Stimulated activated CD4-positive, alpha-beta T cell treated with anti-CD3 and anti-CD28 coated beads, Interleukin-12 subunit alpha, Interleukin-12 subunit beta, amount 100 ng/mL, for 48 hours (primary cell): ENCODE measurements at places on chromosomes 7 and 10.

- no peak for DNase-seq
Observed at GRCh38 chr7:12643644-12644043, 43.8 kb upstream of the ARL4A start.

DNA sequence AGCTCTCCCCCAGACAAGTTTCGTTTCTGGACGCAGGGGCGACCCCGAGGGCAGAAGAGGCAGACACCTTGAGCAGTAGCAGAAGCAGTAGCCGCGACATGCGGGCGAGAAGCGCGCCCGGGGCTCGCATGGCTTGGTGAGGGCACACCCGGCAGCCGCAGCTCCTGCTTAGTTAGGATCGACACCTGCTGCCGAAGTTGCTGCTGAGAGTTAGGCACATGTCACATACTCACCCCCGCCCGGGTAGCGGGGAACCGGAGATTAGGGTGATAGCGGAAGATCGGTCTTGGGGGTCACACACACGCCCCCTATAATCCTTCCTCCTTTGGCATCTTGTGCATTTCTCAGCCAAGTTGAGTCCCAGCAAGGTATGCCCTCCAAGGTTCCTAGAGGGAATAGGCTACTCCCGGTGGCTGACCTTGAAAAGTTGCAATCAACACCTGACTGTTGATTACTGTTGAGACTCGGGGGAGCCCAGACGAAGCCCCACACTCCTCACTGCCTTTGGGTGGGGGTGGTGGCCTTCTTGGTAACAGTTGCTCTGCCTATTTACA, 668 bp downstream of the GPR37 start:
- DNase-seq = peak; percentile 3

GRCh38 chr10:77185696-77186095, 451.9 kb downstream of the KCNMA1 start:
- DNase-seq = no peak

DNA sequence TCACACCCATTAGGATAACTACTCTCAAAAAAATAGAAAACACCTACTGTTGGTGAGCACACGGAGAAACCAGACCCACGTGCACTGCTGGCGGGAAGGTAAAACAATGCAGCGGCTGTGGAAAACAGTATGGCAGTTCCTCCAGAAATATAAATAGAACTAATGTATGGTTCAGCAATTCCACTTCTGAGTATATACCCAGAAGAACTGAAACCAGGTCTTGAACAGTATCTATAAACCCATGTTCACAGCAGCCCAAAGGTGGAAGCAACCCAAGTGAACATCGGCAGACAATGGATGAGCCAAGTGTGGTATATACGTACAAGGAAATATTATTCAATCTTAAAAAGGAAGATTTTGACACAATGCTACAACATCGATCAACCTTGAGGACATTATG, 164.7 kb downstream of the ZMYND11 start:
- DNase-seq = no peak

- DNase-seq = no peak
Observed at GRCh38 chr10:3955955-3956617, 171.1 kb upstream of the KLF6 start.

GRCh38 chr10:63204667-63205391, 71.7 kb downstream of the NRBF2 start:
- no peak for DNase-seq

- no peak for DNase-seq
Observed at GRCh38 chr10:125423569-125423968, 259.4 kb downstream of the TEX36 start.

DNA sequence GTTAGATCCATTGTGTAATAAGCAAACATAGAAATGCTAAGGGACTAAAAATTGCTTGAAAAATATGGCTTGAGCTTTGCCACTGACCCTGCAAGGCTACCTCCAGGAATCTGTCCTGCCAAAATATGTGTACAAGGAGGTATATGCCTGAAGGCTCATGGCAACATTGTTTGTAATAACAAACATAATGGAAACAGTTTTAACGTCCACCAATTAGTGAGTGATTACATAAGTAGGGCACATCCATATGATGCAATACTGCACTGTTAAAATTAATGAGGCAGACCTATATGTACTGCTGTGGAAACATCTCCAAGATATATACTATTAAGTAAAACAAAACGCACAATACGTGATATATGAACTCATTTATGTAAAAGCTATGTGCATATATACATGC, 13.1 kb upstream of the GOT1 start:
- no peak for DNase-seq

- DNase-seq = no peak
Observed at GRCh38 chr7:74025146-74025545, 2.8 kb upstream of the ELN start.

GRCh38 chr10:68208424-68209042, 23.4 kb downstream of the ATOH7 start:
- DNase-seq = no peak

GRCh38 chr10:88097536-88097935, 234.1 kb downstream of the PTEN start:
- no peak for DNase-seq

DNA sequence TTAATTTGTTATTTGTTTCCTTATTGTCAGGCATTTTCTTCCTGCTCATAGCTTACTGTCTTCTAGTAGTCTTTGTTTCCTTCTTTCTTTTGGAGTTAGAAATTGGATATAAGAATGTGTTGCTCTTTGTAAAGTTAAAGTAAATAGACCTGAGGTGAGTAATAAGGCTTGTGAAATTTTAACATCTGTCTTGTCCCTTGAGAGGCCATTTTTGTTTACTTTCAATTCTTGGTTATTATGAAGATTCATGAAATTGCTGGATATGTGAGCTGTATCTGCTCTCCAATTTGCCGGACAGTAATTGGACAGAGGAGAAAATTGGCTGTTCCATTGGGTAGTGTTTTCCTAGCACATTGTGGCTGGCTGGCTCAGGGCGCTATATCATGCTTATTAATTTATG, 260.7 kb downstream of the EXOC4 start:
- DNase-seq = no peak

- peak; percentile 52 for DNase-seq
Observed at GRCh38 chr10:89217057-89217990, 10.2 kb upstream of the CH25H start.

DNA sequence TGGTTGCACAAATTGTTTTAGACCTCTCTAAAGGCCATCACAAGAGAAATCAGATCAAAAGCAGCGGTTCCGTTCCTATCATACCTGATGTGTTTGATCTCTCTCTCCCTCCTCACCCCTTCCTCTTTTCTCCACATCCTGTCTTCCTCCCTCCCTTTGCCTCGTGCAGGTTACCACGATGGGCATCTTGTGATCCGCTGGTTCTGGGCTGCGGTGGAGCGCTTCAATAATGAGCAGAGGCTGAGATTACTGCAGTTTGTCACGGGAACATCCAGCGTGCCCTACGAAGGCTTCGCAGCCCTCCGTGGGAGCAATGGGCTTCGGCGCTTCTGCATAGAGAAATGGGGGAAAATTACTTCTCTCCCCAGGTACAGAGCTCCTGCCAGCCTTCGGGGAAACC, 28.5 kb upstream of the STK17A start:
- no peak for DNase-seq

DNA sequence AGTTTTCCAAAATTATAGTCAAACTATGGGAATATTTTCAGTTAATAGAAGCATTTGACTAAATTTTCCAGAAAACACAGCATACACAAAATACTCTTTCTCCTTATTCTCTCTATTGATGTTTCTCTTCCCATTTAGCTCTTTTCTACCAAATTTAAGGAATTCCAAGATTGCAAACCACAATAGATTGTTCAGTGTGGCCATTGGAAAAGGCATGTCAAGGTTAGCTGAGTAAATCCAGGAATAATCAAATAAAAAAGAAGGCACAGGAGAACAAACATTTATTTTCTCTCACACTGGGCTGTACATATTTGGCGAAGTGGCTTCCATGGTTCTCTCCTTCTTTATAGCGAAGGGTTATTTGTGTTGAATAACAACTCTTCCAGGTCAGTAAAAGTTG, 117.3 kb downstream of the THSD7A start:
- no peak for DNase-seq

- no peak for DNase-seq
Observed at GRCh38 chr10:33709008-33709753, 374.7 kb upstream of the NRP1 start.

GRCh38 chr7:38878694-38879457, 30.1 kb downstream of the VPS41 start:
- no peak for DNase-seq

GRCh38 chr7:159094023-159094740, 50.5 kb downstream of the VIPR2 start:
- DNase-seq = no peak

DNA sequence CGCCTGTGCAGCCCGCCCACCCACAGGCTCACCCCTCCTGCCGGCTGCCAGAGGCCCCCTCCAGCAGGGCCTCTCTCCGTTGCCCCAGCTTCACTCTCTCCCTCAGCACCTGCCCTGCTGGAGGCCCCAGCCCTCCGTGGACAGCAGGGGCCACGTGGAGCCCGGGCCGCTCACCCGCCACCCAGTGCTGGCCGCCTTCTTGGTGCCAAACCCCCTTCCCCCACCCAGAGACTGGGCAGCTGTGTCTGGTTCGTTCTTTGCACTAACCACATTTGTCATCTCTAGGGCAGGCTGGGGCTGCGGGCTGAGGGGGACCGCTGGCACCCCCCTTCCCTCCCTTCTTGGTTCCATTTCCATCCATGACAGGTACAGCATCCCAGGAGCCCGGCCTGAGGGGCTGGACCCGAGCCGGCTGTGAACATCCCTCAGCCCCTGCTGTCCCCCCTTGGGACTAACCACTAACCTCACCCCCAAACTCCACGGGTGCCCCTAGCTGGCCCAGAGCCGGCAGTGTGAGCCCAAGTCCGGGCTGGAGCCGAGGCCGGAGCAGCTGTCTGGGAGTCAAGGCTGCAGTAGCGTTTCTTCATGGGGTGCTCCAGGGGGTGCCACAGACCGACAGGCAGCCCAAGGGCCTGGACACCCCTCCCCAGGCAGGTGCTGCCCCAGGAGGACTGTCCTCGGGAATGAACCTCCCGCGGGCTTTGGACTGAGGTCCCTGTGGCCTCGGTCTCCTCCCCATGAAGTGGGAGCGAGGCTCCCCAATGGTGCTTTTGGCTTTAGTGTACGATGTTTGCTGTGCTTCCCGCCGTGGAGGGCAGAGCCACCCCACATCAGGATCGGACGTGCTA, 25.5 kb upstream of the AMZ1 start:
- no peak for DNase-seq

- DNase-seq = no peak
Observed at GRCh38 chr7:48931481-48931880, 7.1 kb downstream of the CDC14C start.

DNA sequence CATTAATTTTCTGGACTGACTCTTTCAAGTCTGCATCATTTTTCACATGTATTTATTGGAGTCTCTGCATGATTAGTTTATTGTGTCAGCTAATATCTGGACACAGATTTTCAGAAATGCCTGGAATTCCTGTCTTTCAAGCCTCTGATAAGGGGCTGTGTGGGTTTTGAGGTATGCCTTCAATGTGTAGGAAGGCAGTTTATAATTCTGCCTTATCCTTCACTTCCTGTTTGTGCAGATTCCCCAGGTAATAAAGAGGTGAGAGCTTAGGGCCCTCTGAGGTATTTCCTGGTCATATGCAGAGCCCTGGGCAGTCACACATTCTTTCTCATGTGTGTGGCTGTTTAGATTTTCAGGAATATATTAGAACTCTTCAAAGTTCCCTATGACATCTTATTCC, 79.4 kb upstream of the PRKCQ start:
- no peak for DNase-seq

DNA sequence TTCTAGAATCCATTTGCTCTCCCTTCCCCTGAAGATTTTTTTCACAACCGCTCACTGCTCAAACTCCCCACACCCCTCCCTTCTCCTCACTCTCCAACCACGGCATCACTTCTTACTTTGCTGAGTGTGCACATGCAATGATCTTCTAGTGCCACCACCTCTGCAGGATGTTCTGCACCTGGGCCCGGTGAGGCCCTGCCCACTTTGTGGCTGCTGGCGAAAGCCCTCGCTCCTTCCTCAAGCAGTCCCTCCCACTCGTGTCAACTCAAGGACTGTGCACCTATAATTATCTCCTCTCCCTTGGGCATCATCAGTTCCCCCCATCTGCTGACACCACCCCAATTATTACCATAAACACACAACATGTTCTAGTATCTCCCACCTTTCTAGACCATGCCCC, 91.0 kb upstream of the LANCL2 start:
- DNase-seq = no peak

GRCh38 chr7:39623732-39624441, 515 bp downstream of the RALA start:
- no peak for DNase-seq

- DNase-seq = peak; percentile 50
Observed at GRCh38 chr10:6445671-6446316, 134.3 kb downstream of the PRKCQ start.

GRCh38 chr7:3469641-3470040, 168.6 kb downstream of the SDK1 start:
- DNase-seq = no peak

GRCh38 chr7:23298141-23298881, 828 bp upstream of the MALSU1 start:
- DNase-seq = no peak

DNA sequence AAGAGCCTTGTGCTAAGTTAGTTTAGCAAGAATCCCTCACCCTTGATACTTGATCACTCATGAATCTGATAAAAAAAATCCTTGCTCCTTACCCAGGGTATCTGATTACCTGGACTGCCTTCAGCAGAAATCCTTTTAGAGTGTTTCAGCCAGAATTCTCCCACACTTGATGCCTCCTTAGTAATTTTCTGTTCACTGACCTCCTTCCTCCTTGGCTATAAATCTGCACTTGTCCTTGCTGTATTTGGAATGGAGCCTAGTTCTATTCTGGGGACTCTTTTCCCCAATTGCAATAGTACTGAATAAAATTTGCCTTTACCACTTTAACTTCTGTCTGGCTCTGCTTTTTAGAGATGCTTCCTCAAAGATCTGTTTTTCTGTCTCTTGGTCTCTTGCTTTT, 84.9 kb downstream of the RPS24 start:
- no peak for DNase-seq

DNA sequence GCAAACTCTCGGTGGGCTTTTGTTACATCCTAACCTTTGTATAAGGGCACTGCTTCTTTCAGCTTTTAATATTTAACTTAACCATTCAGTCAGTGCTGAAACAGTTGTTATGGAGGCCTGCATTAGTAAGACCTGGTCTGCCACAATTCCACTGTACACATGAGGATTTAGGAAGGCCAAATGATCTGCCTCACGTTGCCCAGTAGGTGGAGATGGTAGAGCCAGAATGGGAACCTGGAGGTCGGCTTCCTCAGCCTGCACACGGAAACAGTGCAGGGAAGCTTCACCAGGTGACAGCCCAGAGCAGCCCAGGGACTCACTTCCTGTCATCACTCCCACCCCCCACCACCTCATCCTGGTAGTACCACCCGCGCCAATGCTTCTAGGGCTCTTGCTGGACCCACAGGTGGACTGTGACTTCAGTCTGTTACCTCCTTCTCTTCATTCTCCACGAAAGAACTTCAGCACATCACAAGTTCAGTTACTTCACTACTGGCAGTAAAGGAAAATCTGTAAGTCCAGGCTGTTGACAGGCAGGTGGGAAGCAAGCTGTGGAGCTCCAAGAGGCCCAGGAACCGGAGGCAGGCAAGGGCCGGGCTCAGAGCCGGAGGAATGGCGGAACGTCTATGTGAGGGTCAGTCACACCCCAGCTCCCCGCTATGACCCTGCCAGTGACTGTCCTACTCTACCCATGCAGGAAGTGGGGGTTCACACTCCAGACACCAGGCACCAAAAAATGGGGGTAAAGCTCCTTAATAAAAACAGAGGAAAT, 480.3 kb upstream of the C7orf33 start:
- DNase-seq = no peak
